ENCODE measurements at places on chromosomes 2 and 18.

GRCh38 chr2:160878618-160879017 lies 281.6 kb upstream of the TANK start:
- no peak for DNase-seq

GRCh38 chr2:201918616-201919307 lies 112.4 kb downstream of the CDK15 start:
- DNase-seq: no peak

DNA sequence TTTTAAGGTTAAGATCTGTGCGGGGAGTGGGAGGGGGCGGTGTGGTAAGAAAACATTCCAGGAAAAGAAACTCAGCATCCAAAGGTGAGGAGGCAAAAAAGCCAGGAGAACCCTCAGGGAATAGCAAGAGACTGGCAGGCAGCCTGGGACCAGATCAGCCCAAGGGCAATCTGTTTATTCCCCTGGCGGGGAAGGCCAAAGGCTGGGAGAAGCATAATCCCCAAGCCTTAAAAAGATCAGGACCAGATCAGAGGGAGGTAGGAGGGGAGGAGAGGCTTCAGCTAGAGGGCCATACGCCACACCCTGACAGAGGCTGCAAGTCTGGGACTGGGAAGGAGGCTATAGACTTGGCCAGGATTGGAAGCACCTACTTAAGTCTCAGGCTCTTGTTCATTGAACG lies 163.0 kb upstream of the PXDN start:
- no peak for DNase-seq

GRCh38 chr2:233039212-233039845 lies 6.9 kb downstream of the NEU2 start:
- no peak for DNase-seq

- DNase-seq: no peak
These were observed 25.5 kb downstream of the DPYSL5 start for GRCh38 chr2:26873286-26873983.

- no peak for DNase-seq
These were observed 95.4 kb downstream of the PRKCE start for GRCh38 chr2:45746888-45747287.

DNA sequence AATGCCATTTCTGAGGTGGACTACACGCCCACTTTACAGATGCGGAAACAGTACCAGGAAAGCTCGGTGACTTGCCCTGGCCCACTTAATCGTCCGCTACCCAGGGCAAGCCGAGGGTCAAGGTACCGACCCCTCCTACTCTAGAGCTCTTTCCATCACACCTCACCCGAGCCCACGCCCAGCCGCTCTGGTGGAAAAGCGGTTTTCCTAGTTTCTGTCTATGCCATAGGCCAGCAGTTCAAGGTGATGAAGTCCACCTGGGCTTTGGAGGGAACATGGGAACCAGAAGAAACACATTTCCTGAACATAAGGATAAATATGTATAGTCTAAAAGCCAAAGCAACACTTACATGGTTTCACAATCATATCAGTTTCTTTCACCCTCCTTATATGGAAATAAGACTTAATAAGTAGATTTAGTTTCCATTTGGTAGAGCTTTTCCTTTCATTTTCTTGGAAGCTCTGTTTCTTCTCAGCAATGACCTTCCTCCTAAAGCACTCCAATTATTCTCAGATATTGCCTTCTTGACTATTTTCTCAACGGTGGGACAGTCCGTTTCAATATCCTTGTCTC lies 567 bp downstream of the VWA3B start:
- DNase-seq: no peak

GRCh38 chr2:196242131-196242620 lies 70.8 kb upstream of the STK17B start:
- no peak for DNase-seq

DNA sequence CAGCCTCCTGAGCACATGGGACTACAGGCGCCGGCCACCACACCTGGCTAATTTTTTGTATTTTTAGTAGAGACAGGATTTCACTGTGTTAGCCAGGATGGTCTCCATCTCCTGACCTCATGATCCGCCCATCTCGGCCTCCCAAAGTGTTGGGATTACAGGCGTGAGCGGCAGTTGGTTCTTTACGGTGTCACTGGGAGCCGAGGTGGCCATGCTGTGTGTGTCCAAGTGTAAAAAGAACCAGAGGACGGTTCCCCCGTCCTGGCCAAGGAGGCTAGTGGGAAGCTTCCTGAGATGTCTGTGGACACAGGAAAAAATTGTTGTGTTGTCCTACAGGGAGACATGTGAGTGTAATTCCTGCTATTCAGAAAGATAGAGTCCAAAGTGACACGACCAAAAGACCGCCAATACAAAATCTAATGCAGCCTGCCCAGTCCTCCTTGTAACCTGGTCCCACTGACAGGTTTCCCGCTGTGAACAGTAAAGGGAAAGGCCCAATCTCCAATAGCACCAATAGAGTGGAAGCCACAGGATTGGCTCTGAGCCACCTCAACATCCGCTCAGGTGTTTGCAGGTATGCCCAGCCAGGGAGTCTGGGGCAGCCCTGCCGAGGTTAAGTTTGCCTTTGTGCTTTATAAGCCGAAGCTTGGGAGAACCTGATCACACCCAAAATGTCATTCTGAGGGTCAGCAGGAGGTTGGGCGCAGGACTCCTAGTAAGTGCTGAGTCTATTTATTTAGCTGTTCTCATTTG lies 40.6 kb downstream of the NCK2 start:
- no peak for DNase-seq

- DNase-seq: no peak
These were observed 18.3 kb downstream of the TLK1 start for GRCh38 chr2:171142398-171142797.

GRCh38 chr2:121080013-121080772 lies 204.8 kb downstream of the TFCP2L1 start:
- peak; percentile 62 for DNase-seq

DNA sequence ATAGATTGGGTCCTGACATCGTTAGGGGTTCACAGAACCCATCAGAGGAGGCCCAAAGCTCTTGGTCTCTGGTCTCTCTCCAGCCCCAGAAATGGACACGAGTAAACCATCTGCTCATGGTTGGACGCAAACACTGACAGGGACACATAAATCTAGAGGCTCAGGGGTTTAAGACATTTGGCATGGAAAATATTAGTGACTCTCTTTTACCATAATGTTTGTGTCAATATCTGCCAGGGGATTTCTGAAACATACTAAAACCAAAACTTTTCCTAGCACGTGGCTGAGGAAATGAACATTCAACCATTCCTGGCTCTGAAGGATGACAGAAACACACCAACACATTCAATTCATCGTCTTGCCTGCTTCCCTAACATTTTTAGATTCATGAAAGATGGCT lies 226.2 kb downstream of the SP3 start:
- DNase-seq: no peak

DNA sequence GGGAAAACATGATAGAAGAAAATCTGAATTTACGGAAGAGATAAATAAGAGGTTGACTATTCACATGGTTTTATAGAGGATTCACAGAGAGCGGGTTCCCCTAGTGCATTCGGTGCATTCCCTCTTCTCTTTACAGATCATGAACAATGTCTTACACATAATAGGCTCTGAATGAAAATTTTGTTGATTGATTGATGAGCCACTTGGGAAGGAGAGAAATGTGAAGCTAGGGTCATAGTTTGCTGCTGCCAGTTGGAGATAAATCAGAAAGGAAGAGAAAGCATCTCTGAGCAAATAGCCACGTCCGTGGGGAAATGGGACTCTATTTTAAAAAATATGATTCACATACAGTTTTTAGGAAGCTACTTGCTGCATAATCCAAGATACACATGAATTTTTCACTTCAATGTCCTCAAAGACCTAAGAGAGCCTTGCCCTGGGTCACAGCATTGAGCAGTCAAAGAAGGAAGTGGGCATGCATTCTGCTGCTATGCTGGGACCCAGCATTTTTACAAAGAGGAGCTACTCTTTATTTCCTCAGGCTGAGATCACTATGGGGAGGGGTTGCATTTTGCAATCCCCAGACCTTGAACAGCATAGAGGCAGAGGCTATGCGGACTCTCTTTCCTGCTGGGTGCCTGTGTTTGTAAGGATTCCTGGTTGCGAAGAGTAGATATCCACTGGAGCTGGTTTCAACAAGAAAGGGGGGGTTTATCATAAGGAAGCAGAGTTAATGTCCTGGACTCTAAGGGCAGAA lies 395.3 kb downstream of the TSN start:
- no peak for DNase-seq

- peak; percentile 85 for DNase-seq
These were observed 366.9 kb downstream of the OSR1 start for GRCh38 chr2:18991177-18992168.

DNA sequence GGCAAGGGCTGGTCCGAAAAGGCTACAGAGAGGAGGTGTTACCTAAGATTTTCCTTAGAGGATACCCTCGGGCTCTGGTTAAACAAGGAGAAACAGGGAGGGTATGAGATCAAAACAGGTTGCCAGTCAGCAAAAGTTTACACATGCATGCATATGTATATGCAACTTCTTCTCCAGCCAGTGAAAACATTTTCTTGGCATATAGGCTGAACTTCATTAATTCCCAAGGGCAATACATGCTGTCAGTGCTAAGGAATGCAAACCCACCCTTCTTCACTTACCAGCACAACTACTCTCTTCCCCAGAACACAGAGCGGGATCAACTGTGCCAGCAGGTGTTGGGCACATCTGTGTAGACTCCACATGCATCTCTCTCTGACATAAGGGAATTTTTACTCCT lies 176.0 kb downstream of the GFPT1 start:
- DNase-seq: no peak

DNA sequence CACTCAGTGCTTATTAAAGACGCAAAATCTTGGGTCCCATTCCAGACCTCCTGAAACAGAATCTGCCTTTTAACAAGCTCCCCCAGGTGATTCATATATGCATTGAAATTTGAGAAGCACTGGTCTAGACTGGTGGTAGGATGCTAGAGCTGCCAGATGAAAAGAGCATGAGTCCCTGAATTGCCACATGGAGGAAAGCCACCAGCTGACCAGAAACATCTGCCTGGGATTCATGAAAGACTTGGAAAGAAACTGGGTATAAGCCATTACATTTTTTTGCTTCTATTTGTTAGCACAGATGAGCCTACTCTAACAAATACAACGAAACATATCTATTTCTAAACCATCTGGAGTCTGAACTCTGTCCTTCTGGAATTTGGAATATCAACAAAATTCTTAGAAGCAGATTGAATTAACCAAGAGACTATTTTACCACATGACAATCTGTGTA lies 228.9 kb downstream of the RBM43 start:
- no peak for DNase-seq

DNA sequence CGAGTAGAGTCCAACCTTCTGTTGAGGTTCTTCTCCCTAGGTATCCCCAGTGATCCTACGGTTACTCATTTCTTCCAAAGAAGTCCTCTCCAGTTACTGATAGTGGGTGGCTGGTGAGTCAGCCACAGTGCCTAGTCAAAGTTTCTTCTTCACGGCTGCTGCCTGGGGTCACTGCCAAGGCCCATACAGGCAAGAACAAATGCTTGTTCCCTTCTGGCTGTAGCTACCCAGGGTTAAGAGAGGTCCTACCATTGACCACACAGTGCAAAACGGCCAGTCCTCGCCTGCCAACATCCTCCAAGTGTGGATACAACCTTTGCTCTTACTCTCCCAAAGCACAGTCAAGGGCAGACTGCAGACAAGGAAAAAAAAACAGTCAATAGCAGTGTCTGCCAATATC lies 2.9 kb upstream of the PTPN4 start:
- DNase-seq: peak; percentile 82

DNA sequence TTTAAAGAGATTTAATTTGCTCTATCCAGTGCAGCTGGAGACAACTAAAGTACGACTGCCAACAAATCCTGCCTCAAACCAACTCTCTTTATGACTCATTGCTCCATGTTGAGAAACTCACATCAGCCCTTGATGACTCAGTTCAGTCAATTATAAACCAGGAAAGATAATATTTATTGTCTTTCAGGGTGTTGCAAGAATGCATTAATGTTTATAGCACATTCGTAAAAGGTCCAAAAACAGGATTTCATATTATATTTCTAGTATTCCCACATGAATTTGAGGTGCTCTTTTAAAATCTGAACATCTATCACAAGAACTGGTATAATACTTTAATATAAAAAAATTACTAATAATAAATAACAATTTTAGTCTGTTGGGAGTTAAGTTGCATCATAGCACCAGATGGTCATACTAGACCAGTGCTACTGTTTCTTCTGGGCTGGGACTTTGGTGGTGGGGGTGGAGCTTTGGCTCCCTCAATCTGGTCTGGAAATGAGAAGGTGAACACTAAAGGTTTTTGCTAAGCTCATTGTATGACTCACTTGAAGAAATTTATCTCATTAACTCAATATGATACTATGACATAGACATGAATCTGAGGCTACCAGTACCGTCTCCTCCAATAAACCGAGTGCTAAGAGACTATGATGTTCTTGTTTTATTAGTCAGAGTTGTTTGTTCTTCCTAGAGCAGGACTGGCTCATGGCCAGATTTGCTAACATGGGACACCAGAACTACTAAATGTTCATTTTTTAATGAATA lies 26.6 kb upstream of the MAP3K20 start:
- DNase-seq: peak; percentile 80

- no peak for DNase-seq
These were observed 150.2 kb upstream of the DOK6 start for GRCh38 chr18:69250305-69251151.

- peak; percentile 37 for DNase-seq
These were observed 34.6 kb upstream of the IMPA2 start for GRCh38 chr18:11946756-11947155.

DNA sequence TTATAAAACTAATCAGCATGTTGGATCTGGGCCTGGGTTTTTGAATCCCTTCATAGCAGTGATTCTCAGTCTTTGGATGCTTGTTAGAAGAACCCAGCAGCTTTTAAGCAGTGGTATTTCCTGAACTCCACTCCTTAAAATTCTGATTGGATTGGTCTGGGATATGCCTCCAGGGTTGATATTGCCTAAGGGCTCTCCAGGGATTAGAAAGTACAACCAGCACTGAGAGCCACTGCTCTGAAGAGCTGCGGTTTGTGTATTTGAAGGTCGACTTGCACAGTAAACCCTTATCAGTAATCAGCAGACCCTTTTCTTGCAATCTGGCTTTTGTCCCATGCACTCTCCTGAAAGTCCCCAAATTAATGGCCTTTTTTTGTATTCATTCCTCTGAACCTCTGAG lies 17.0 kb upstream of the RBMS1 start:
- DNase-seq: no peak

- DNase-seq: no peak
These were observed 73.1 kb upstream of the PID1 start for GRCh38 chr2:229344151-229344551.

GRCh38 chr2:99067871-99068625 lies 73.5 kb upstream of the C2orf15 start:
- no peak for DNase-seq

GRCh38 chr2:190679813-190680591 lies 31.1 kb downstream of the NAB1 start:
- DNase-seq: peak; percentile 60

DNA sequence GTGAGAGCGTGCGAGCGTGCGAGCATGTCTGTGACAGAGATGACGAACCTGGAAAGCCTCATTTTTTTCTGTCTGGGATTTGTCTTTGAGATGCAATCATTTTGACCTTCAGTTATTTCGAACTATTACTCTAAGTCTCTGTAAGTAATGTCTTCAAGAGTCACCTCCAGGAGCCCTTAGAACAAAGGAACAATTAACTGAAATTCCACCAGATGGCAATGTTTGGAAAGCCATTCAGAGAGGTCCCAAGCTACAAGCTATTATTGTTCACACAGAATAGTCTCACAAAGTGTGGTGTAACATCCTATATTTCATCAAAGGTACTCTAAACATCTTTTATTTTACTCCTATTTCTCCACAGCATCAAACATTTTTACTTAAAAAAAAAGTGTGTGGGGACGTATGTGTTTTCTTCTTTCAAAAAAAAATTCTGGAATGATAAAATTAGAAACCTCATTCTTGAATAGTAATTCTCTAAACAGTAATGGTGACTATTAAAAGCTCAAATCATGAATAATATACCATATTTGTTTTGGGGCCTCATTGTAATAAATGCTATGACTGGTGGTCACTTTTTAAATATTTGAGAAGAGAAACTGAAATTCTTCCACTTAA lies 35.1 kb upstream of the MAPRE2 start:
- no peak for DNase-seq

All from body of pancreas (tissue), 4 donors.